Effector memory CD8-positive, alpha-beta T cell (primary cell): ENCODE measurements at places on chromosomes 1 and 21.
A peak's percentile ranks its signal among the peaks of the same experiment; 100 is the strongest.

DNA sequence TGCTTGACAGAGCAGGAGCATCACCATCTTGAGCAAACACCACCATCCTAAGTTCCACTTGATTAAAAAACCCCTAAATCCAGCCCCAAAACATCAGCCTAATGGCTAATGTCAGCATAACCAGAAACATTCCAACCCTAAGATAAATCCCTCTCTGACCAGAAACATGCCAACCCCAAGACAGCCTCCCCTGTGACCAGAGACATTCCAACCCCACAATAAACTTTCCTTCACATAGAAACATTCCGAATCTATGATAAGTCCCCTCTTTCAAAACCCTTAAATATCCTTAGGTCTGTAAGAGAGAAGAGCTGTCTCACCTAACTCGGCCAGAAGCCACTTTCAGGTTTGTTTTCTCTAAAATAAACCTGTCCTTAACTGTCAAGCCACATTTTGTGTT lies 17.4 kb upstream of the SLC2A5 start:
- H3K4me1 ChIP-seq = no peaks in the 10 kb centered on the region
- H3K27ac ChIP-seq = no peak overlapping the region
- no peaks in the 10 kb centered on the region for H3K36me3 ChIP-seq
- H3K4me3 ChIP-seq = no peak overlapping the region
- H3K27me3 ChIP-seq = peaks cover 41% of the 10 kb centered on the region

DNA sequence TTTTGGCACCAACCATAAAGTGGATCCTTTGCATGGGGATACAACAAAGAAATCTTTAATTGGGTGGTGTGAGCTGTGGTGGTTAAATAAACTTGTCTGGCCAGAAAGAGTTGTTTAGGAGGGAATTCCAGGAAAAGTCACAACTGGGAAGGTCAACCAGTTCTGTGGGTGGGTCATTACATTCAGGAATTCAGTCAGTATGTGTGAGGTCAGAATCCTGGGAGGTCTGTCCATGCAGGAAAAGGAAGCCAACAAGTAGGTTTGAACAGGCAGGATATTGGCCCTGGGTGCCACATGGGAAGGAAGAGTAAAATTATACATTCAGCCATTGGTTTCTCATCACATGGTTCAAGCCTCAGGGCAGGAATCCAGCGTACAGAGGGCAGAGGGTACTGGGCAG lies 162.3 kb upstream of the ADAMTS5 start:
- no peaks in the 10 kb centered on the region for H3K4me1 ChIP-seq
- H3K27ac ChIP-seq = no peak overlapping the region
- H3K4me3 ChIP-seq = no peak overlapping the region
- DNase-seq = no peak
- no peaks in the 10 kb centered on the region for H3K27me3 ChIP-seq

DNA sequence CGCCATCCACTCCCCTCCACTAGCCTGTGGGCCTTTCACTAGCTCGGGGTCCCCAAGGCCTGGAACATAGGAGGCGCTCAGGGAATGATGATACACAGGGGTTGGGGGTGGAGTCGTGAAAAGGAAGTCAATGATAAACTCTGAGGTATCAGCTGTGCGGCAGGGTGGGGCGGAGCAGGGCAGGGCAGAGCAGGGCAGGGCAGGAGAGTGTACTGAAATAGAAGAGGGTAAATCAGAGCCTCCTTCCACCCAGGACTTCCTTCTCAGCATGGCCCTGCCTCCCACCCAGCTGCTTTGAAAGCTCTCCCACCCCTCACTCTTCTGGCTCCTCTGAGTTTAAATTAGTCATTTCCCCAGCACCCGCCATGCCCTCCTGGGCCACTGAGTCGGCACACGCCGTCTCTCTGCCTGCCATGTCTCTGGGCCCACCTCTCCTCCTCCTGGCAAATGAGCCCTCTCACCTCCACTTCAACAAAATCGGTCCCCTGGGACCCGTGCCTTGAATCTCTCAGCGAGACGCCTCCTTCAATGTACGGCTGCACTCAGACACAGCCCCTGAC lies 16.9 kb downstream of the CAPZB start:
- peaks cover 34% of the 10 kb centered on the region for H3K36me3 ChIP-seq
- no peaks in the 10 kb centered on the region for H3K27me3 ChIP-seq
- peak overlapping the region; percentile 91 for H3K27ac ChIP-seq

DNA sequence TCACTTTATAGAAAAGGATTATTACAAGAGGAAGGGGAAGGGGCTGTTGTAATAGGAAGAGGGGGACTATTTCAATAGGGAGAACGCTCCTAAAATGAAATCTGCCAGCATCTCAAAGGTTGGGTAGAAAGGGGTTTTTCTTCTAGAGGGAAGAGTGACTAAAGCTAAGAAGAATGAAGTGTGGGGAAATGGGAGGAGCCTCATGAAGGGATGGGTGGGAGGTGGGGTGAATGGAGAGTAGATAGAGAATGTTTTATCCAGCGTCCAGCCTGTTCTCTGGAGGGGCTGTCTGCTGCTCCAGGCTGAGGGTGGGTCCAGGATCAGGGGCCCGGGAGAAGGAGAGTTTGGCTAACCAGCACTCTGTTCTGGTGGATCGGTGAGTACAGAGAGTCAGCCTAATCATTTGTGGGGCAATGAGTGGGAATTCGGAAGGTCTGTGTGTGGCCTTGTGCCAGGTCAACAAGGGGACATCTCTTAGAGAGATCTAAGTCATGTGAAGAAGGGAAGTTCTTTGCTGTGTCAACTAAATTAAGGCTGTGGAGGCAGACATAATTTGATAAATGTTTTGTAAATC lies 25.2 kb downstream of the VN1R5 start:
- H3K27ac ChIP-seq = no peak overlapping the region
- no peak overlapping the region for H3K4me3 ChIP-seq
- peaks cover 1% of the 10 kb centered on the region for H3K27me3 ChIP-seq
- H3K36me3 ChIP-seq = no peaks in the 10 kb centered on the region

DNA sequence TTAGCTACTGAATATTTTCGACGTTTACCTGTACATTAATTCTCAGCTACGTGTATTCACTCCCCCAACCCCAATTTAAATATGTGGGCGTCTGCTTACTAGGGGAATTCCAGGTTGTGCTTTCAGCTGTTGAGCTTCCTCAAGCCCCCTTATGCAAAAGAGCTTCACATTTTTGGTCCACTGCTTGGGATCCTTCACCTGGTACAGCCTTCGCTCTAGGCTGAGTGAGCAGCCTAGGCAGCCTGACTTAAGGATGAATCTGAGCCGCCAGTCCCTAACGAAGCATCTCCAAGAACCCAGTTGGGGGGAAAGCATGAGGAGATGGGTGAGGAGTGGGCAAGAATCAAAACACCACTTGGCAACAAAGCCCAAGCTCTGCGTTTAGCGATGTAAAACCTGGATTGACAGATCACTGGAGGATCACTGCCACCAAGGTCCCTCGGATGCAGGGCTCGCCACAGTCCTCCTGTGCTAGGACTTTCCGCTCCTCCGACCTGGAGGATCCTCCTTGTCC lies 674 bp downstream of the BCL10 start:
- peaks cover 24% of the 10 kb centered on the region for H3K36me3 ChIP-seq
- H3K27me3 ChIP-seq = no peaks in the 10 kb centered on the region
- H3K27ac ChIP-seq = peak overlapping the region; percentile 94
- no peak for DNase-seq
- peaks cover 35% of the 10 kb centered on the region for H3K4me1 ChIP-seq
- peak overlapping the region; percentile 83 for H3K4me3 ChIP-seq

DNA sequence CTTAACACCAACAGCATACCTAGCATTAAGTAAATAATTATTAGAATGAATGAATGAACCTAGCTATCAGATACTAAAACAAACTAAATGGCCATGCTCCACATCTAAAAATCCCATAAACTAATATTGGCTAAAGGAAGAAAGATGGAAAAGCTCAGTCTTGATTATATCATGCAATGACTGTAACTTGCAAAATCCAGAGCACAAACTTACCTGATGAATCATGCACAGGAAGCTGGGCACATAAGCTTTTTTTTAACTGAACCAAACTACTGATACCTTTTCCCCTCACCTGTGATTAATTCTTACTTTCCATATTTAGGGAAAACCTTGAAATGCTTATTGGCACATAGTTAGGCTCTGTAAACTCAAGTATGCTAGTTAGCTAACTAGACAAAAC lies 70.2 kb downstream of the KIF14 start:
- H3K4me1 ChIP-seq = peaks cover 15% of the 10 kb centered on the region
- no peak overlapping the region for H3K4me3 ChIP-seq

DNA sequence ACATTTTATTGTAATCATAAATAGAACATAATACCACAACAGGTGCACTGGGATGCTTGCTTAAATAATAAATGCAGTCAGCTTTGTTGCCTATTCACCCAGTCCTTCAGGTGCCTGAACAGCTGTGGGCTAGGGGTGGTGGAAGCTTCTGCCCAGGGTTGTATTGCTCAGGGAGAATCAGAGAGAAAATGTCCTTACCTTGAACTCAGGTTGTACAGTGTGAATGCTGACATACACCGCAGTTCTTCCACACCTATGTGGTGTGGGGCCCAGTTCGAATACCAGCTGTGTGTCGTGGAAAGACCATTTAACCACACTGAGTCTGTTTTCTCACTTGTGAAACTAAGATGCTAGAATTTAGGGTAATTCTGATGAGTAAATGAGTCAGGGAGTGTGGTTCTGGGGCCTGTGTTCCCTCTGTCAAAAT lies 115.7 kb upstream of the ATP1A1 start:
- H3K4me1 ChIP-seq = peaks cover 5% of the 10 kb centered on the region
- no peak overlapping the region for H3K27ac ChIP-seq
- peaks cover 18% of the 10 kb centered on the region for H3K27me3 ChIP-seq
- no peak for DNase-seq
- no peaks in the 10 kb centered on the region for H3K36me3 ChIP-seq

- DNase-seq = no peak
- peaks cover 3% of the 10 kb centered on the region for H3K36me3 ChIP-seq
- H3K27ac ChIP-seq = no peak overlapping the region
- H3K27me3 ChIP-seq = no peaks in the 10 kb centered on the region
- no peaks in the 10 kb centered on the region for H3K4me1 ChIP-seq
Observed at GRCh38 chr1:87219626-87220025, 109.1 kb upstream of the LMO4 start.
